ENCODE measurements at places on chromosomes 2 and 18.
A peak's percentile ranks its signal among the peaks of the same experiment; 100 is the strongest.

DNA sequence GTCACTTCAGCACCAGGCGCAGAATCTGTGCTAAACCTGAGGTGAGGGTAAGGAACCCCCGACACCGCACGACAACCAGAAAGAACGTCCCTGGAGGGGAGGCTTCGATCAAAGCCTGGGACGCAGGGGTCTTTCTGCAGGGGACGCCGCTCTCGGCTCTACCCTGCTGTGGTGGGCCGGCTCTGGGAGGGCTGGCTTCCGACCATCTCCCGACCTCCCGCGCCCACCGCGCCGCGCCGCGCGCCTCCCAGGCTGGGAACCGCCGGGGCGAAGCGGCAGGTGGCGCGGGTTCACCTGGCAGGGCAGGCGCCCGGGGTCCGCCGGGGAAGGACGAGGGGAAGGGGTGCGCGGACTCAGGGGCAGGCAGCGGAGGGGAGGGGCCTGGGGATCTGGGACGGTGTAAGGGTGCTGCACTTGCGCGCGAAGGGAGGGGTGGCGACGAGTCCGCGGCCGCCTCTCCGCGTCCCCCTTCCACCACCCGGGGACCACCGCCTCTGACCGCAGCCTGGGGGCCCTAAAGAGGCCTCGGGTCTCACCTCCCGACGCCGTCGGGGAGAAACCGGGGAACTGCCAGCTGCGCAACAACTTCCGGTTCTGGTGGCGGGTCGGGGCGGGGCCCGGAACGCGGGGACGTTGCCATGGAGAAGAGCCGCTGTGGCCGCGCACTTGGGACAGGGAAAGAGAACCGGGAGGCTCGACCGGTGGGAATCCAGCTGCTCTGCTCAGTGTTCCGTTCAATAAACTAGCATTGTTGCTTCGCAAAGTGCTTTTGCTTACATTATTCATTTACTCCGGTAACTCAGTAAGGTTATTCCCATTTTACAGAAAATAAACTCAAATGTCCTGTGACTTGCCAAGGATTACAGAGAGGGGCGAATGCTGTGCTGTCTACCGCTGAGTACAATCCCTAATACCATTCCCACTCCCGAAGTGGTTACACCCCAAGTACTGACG, at the start of gene ZNF396:
TSS of gene ZNF396 (minus strand) at position 596 of the 954 bp plus-strand sequence. CDS start 3,045 bp downstream, outside the sequence.
- peak; percentile 81 for DNase-seq

DNA sequence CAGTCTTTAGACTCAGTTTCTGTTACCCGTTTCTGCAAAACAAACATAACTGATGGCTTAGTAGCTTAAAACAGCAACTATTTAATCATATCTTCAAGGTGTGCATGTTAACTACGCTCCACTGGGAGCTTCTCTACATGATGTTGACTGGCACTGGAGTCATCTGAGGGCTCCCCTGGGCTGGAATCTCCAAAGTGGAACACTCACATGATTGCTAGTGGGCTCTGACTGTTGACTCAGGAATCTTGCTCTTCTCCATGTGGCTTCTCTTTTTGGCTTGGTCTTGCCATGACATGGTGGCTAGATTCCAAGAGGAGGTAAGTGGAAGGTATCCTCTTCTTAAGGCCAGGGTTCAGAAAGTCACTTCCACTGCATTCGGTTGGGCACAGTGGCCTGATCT, 160.8 kb downstream of the PMAIP1 start:
- no peak for DNase-seq

GRCh38 chr2:100909534-100910081, 89.7 kb downstream of the NPAS2 start:
- no peak for DNase-seq

- DNase-seq: no peak
Observed at GRCh38 chr18:70489986-70490933, 201.4 kb downstream of the SOCS6 start.

DNA sequence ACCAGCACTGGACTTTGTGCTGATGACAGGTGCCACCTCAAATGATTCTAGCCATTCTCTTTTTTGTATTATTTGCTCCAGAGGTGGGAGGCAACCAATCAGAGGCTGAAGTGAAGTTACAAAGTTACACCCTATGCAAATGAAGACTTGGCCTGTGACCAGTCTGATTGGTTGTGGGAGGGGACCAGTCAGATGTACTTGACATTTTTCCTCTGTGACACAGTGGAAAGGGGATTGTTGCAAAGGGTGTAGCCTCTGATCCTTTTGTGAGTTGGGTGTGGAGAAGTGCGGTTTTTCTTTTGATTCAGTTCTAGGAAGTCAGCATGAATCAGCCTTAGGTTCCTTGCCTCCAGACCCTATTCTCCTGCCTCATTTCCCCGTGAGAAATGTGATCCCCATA, 244.0 kb downstream of the ARL6IP6 start:
- no peak for DNase-seq

- no peak for DNase-seq
Observed at GRCh38 chr2:41779888-41780287, 267.9 kb upstream of the PKDCC start.

DNA sequence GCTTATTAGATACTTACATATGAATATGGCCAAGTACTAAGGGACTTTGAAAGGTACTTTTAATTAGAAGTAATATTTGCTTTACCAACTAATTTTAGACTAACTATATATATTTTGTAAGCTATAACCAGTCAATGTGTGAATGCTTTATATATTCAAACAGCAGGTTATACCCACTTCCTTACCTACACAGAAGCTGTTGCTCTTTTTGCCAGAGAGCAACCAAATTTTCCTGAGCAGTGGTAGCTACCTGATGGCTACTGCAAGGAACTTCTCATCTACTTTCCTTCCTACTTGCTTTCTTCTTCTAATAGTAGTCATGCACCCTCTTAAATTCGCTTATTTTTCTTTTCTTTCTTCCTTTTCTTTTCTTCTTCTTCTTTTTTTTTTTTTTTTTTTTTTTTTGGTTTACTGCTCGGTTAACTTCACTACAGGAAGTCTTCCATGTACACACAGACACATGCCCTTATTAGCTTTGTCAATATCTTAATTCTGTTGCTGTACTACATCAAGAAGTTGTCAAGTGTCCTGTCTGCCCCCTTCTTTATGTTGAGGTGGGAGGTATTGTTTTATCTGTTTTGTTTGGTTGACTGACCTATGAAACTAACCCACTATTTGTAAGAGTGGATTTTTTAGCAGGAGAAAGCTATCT, 95.0 kb downstream of the EPC2 start:
- DNase-seq: no peak

DNA sequence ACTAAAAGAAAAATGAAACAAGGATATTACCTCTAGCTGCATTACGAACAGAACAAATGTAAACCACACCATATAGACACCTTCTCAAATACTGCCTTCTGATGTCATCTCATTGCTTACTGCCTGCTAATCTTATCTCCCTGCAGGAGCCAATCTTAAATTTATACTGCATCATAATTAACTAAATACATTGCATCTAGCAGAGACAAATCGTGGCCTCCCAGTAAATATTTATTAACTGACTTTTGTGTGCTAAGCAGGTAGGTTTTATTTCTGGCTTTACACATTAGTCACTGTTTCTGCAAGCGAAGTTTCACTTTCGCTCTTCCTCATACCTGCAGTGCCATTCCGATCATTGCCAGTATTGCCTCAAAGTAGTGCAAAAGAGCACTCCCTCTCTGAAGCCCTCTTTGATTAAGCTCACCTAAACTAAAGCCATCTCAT, 67.5 kb downstream of the SPATS2L start:
- no peak for DNase-seq

- DNase-seq: no peak
Observed at GRCh38 chr18:24488824-24489493, 28.5 kb downstream of the HRH4 start.

DNA sequence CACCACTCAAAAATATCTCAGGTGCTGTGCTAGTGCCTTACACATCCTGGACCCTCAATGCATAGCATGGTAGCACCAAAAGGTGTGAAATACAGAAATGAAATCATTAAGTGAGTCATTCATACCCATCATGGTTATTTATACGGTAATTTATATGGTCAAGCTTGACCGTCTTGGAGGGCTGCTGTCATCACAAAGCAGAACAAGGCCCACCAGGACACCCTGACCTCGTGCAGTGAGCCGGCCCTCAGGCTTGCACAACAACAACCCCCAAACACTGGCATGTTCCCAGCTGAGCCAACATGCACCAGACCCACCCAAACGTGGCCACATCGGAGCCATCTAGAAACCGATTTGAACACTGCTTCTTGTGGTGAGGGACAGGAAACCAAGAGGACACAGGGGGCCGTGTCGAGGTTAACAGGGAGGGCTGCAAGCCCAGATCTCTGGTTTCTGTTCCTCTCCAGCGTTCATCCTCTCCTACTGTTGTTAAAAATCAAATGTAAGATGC, 378.5 kb upstream of the ID2 start:
- DNase-seq: peak; percentile 82

DNA sequence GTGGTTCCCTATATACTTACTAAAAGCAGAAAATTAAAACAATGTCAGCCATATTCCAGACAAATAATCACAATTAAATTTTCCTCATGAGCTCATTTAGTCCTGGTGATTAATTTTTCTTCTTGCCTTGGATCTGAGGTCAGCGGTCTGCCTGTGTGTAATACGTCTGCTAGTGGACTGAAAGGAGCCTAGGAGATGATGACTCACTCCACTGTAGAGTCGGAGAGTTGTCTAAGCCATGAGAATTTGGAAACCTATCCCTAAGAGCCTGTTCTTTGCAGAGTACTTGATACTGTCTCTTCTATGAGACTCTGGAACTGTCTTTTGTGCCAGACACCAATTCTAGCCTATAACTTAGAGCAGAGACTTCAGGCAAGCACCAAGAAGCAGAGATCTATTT, 94.2 kb upstream of the RAB27B start:
- no peak for DNase-seq

DNA sequence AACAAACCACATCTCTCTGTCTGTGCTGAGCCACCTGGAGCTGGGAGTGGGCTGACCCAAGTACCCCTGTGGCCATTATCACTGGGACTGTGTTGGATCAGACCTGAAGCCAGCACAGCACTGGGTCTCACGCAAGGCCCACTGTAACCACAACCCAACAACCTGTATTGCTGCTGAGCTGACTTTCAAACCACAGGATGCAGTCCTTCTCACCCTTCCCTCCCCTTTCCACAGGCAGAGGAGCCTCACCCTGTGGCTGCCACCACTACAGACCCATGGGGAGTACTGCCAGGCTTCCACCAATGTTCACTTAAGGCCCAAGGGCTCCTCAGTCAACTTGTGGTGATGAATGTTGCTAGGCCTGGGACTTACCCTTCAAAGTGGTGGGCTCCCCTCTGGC, 135.7 kb downstream of the DIS3L2 start:
- DNase-seq: no peak

GRCh38 chr2:13578547-13578946, 861.8 kb downstream of the TRIB2 start:
- no peak for DNase-seq

- DNase-seq: no peak
Observed at GRCh38 chr2:233011702-233012131, 1.3 kb downstream of the NGEF start.

GRCh38 chr2:157477919-157478318, 34.0 kb upstream of the CYTIP start:
- no peak for DNase-seq

DNA sequence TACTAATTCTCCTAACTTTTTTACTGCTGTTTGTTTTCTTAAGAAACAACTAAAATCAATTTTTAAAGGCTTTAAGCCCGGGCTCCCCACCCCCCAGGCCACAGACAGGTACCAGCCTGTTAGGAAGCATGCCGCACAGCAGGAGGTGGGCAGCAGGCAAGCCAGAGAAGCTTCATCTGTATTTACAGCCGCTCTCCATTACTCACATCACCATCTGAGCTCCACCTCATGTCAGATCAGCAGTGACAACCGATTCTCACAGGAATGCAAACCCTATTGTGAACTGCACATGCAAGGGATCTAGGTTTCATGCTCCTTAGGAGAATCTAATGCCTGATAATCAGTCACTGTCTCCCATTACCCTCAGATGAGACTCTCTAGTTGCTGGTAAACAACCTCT, 517.0 kb downstream of the NRXN1 start:
- no peak for DNase-seq

GRCh38 chr2:238854699-238855229, 6.9 kb downstream of the TWIST2 start:
- no peak for DNase-seq

- DNase-seq: no peak
Observed at GRCh38 chr2:122753336-122753735, 997.9 kb downstream of the TSN start.

DNA sequence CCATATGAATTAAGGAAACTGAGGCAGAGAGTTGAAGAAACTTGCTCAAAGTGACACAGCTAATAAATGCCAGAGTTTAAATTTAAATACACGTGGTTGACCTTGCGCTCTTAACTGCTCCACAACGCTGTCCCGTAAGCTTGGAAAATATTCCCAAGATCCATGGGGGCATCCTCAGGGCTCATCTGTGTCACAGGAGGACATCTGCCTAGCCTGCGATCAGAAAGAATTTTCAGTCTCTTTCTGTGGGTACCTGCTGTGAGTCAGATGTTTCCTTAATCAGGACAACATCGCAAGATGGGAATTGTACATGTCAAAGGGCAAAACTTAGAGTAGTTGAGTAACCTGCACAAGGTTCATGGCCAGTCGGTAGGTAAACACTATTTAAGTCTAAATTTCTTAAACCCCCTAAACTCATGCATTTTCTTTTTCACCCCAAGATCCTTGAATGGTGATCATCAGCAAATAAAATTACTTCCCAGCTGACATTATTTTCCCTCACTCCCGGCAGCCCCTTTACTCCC, 1.4 kb downstream of the CMPK2 start:
- DNase-seq: no peak

DNA sequence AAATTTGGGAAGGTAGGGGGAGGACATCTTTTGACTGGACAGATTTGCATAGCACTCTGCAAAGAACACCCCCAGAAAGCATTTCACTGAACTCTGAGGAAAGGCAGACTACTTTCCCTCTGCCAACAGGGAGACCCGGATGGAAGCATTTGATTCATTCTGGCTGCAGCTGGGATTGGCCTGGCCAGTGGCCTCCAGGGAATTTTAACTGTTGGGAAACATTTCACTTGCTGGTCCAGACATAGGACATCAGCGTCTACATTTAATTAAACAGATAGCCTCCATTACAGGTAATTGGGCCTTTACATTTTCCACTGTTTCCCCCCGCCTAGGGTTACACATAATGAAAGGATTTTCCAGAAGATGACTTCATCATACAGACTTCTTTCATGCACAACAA, 92.8 kb downstream of the MARCHF4 start:
- DNase-seq: no peak

- DNase-seq: no peak
Observed at GRCh38 chr2:69022548-69022947, 9.6 kb downstream of the ANTXR1 start.

GRCh38 chr2:32249731-32250236, 14.9 kb downstream of the NLRC4 start:
- DNase-seq: no peak

GRCh38 chr2:122519821-122520611, 764.6 kb downstream of the TSN start:
- no peak for DNase-seq

GRCh38 chr18:70554854-70555445, 266.1 kb downstream of the SOCS6 start:
- no peak for DNase-seq
